Sigmoid colon (tissue), 7 donors: ENCODE measurements at places on chromosomes 4 and X.

DNA sequence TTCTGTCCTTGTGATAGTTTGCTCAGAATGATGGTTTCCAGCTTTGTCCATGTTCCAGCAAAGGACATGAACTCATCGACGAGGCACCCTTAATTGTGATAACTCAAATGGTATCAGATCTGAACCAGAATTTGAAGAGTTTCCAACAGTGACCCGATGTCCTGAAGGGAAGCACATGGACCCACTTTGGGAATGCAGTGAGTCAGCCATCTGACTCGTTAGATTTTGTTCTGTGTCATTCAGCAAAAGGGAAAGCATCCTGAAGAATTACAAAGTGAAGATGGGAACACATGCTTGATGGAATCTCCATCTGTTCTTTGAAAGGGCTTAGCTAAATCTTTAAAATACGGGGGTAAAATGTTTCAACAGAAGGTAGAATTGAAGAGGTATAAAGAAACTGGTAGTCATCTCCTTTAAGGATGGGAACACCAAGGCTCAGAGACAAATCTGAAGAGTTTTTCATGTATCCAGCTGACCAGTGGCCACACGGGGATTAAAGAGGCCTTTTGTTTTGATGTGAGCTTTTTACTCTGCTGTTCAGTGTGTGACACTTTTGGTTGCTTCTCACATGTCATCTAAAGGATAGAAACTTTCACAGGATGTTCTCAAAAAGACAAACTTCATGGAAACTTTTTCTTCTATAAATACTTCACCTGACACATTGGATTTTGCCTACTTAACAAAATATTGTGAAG lies 393.8 kb downstream of the INPP4B start:
- DNase-seq: no peak

DNA sequence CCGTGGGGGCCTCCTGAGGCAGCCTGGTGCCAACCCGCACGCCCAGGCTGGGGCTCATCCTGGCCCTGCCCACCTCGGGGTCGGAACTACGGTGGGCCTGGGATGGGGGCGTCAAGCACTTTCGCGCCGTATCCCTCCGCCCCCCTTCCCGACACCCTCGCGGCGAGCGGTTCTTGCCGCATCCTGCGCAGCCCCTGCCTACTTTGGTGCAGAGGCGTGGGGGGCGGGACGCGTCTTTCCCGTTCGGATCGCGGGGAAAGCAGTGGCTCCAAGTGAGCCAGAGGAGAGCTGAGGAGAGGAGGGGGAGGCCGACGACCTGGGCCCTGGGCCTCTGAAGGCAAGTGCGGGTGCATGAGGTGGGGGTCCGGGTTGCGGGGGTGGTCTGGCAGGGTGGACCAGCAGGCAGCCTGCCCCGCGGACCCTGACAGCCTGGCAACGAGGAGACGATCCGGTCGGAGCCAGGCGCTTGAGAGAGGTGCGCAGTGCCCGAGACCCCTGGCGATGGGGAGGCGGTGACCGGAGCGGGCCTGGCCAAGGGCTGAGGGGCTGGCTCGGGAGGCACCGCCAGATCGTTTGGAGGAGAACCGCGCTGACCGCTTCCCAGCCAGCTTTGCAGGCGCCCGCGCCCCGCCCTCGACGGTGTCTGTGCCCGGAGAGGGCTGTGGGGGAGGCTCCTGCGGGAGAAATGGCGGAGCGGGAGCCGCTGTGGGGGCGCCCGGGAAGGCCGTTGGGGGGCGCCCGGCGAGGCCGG lies at the start of gene GPRASP2:
GPRASP2 (plus strand) TSS at position 233 of the 751 bp plus-strand sequence. CDS start 2,422 bp downstream, outside the sequence.
- peak; percentile 81 for DNase-seq

GRCh38 chr4:76278583-76278982 lies 27.1 kb downstream of the FAM47E start:
- no peak for DNase-seq

GRCh38 chr4:124085561-124086180 lies 626.9 kb downstream of the ANKRD50 start:
- DNase-seq: no peak
